ENCODE measurements at places on chromosomes 13 and 19. TPM values are rescaled to one million over a fixed set of nuclear protein-coding genes. Genes with fewer than 3 reads are reported as not detected.

Gene PSG11
- 0.71 TPM for total RNA-seq

Gene FSD1
- total RNA-seq = 14.4 TPM

Gene MAMSTR
- total RNA-seq = 2.7 TPM

Gene ZNF829
- 1.9 TPM for total RNA-seq

Gene ADPRHL1
- total RNA-seq = 0.89 TPM

Gene CPT1C
- total RNA-seq = 35.7 TPM

Gene KCNN1
- total RNA-seq = not detected

Measured in myometrial cell (primary cell).